ENCODE measurements at places on chromosomes 5 and 9.
A peak's percentile ranks its signal among the peaks of the same experiment; 100 is the strongest.

DNA sequence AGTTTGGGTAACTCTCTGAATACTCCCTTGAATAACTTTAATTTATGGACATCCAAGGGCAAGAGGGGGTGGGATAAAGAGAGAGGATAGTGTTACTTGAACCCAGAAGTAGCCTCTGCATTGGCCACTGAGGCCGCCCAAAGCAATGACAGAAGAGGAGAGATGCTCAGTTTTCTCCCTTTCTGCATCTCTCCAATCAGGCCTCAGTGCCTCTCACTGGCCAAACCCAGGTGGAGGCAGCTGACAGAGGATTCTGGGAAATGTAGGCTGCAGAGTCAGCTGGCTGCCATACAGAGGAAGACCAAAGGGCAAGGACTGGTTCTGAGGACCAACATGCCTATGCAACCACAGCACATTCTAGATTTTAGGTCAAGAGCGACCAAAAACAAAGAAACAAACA lies 719.4 kb downstream of the MAT2B start:
- no peak for DNase-seq

- no peak for DNase-seq
Observed at GRCh38 chr5:171825051-171825450, 39.4 kb downstream of the SMIM23 start.

DNA sequence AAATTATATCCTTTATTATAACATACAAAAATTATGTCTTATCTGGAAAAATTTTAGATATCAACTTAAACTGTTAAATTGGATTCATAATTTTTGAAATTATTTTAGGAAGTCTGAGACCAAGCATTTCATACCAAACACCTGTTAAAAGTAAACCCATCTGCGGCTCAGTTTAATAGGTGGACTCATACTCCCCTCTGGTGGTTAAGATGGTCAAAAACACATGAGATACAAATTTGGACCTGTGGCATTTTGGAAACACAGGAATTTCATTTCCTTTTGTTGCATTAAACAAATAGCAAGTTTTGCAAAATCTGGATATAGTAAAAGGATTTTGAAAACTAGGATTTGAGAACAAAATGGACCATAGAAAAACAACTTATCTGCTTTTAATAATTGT lies 53.7 kb downstream of the RGMB start:
- DNase-seq, result peak; percentile 67

GRCh38 chr9:129854588-129855110 lies 19.4 kb downstream of the USP20 start:
- DNase-seq, result no peak

GRCh38 chr5:150107909-150108447 lies 21.6 kb upstream of the CSF1R start:
- DNase-seq, result peak; percentile 95

- no peak for DNase-seq
Observed at GRCh38 chr5:51381761-51382474, 1.3 kb upstream of the ISL1 start.

DNA sequence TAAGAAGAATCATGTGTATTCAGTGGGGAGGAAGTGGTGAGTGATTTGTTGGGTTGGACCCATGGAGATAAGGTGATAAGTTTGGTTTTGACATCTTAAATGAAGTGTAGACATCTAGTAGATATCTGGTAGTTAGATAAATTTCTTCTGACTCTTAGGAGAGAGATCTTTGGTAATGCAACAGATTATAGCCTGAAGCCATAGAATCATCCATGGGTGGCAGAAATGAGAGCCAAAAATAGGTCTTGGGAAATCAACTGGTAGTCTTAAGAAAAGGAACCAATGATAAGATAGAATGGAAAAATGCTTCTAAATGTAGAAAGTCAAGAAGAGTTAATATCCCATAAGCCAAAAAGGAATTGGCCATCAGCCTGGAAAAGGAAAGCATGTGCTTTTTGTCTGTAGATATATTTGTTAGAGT lies 532.7 kb upstream of the GRAMD2B start:
- peak; percentile 6 for DNase-seq

DNA sequence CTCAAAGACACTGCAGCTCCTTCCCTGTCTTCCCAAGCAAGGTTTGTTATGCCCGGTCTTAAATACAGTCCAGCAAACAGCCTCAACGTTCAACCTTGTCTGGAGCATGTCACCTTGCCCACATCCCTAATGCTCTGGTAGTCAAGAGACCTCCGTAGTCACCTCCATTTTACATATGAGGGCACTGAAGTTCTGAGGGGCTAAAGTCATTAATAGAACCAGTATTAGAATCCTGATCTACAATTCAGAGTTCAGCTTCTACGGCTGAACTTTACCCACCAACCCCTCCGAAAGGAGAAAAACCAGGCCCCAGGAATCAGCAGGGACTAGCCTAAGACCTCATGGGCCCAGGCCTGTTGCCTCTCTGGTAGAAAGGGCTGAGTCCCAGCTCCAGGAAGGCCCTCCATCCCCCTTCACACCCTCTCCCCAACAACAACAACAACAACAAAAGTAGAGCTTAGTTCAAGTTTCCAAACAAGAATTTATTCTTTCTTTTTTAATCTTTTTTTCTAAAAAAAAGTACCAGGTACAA lies 795 bp upstream of the STOML2 start:
- no peak for DNase-seq

DNA sequence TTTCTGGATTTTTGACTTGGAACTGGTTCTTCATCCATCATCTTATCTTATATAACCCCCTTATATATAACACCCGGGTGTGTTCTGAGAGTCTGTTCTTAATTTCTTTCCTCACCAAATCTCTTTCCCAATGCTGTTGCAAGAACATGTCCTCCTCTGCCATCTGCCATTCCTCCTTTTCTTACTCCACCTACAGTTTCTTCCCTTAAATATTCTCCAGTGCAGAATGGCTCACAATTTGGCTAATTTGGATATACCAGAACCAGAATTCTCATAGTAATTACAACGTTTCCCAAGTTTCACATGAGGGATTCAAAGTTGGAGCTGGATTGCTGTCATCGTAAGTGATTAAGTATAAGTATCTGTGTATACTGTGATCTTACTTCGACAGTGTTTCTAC lies 28.0 kb downstream of the SKP2 start:
- no peak for DNase-seq

DNA sequence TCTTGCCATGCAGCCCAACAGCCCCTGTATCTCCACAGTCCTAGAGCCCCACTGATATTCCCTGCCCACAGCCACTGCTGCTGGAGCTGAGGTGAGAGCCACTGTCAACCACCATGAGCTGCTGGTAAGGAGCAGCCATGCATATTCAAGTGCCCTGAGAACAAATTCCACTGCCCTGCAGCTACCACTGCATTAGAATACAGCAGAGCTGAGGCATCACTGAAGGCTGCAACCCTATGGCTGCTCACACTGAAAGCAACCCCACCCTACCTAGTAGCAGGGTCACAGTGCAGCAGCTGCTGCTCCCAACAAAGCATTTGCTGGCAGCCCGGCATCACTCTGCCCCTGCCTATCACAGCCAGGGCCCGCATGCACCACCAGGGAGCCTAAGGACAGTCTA lies 68.6 kb downstream of the SKIC3 start:
- DNase-seq, result no peak

Measured in fibroblast of villous mesenchyme (primary cell).